SJCRH30 (cell line): ENCODE measurements at places on chromosomes 11 and 22. TPM values are rescaled to one million over a fixed set of nuclear protein-coding genes. Genes with fewer than 3 reads are reported as not detected.
A peak's percentile ranks its signal among the peaks of the same experiment; 100 is the strongest.

DNA sequence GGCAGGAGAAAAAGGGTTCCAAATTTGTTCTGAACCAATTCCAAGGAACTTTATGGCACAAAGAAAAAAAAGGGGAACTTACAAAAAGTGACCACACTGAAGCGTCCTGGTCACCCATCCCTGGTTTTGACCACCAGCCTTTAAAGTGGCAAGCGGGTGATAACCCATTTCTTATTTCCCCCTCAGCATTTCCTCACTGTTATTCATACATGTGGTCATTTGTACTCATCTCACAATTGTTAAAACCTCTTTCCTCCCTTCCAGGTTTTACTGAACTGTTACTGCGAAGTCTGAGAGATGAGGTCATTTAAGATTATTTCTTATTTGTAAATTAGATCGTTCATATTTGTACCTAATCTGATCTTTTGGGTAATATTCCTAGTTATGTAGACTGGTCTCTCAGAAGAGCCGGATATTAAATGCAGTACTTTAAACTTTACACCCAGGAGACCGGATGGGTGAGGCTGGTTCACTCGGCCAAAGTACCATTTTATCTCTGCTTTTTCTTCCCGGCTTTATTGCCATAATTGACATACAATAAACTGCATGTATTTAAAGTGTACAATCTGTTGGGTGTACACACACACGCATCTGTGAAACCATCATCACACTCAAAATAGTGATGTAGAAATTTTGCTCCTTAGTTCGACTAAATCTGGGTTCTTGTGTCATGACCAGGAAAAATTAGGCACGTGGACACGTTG is 47.0 kb downstream of the CDPF1 start:
- no peak for DNase-seq

DNA sequence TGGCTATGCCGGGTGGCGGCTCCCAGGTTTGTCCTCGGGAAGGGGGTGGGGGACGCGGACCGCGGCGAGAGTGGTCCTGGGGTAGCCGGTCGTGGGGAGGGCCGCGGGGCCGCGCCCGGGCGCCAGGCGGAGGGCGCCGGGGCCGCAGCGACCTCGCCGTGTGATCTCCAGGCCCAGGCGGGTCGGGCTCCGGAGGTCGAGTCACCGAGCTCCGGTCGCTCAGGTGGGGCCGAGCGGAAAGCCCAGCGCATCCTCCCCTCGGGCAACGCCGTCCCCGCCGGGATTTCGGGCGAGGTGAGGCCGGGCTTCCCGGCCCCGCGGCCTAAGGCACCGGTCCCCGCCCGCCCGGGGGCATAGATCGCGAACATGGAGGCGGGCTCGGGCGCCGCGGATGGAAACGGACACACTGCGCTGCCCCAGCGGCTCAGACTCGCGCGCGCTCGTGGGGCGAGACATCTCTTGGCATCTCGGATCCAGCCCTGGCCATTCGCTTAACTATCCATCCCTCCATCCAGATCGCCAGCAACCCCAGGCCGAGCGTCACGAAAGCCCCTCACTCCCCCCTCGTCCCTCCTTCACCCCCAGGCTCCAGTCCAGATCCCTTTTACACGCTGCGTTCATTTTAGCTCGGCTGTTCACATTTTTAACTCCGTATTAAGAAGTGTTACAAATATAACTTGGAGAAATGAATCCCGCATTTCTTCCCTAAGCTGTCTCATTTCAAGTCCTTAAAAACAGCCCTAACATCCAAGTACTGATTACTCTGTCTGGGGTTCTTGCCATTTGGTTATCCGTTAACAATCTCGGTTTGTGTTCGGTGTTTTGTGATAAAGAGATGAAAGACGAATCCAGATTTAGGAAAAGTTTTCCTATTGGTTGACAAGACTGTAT is 460 bp downstream of the ZC3H12C start:
- peak; percentile 56 for DNase-seq

- peak; percentile 45 for DNase-seq
Measured at GRCh38 chr22:21940521-21940920, 12.1 kb downstream of the PPM1F start.

The OR51B5 gene
- 0.28 TPM in 1 of 2 replicates, not detected in the other for total RNA-seq

GRCh38 chr11:127693686-127694085 is 693.1 kb upstream of the KIRREL3 start:
- no peak for DNase-seq

DNA sequence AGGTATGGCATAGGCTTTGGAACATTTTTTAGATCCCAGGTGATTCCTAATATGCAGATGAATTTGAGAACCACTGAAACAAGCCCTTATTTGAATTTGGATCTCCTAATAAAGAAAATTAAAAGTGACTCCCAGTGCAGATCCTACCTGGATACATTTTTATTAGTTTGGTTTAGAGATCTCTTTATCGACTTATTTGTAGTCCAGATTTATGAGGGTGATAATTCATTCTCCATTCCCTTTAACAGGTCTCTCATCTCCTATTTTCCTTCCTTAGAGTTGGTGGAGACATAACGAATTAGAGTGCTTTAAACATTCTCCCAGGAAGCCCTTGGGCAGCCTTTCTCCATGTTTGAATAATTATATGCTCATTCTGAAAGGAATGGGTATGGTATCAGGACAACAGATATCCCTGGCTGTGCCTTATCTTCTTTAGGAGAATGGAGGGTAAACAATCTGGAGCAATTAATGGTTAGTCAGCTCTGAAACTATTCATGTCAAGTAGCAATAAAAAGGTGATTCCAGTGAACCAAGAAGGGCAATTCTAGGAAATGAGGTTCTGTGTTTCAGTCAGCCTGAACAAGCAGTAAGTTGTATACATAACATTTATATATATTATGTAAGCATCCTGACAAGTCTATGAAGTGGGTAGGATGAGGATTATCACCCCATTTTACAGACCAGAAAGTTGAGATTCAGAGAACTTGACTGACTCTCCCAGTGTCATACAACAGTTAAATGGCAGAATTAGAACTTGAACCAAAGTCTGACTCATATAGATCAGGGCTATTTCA is 53.9 kb upstream of the RCE1 start:
- DNase-seq = no peak

- no peak for DNase-seq
Measured at GRCh38 chr11:33160587-33160986, 693 bp downstream of the CSTF3 start.

DNA sequence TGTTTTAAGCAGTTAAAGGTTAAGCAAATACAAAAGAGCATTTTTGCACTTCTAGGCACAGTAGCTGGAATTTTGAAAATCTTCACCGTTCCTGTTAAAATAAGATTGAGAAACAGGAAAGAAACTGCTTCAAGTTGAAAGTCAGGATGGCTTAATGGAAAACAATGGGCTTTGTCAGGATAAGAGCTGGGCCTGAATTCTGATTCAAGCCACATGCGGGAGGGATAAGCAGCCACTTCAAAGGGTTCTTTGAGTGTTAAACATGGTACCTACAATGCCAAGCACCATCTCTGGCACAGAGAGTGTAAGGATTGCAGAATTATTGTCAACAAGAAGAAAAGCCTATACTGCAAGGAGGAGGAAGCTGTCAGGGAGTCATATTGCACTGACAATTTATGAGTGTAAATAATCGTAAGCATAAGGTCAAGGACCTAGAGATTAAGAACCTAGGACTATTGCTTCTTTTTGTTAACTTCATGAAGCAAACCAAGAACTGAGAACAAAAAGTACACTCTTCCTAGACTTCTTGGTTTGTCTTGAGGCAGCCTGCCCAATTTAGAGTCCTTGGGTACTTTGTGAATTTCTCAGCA is 32.5 kb downstream of the MPPED2 start:
- no peak for DNase-seq

GRCh38 chr22:24310969-24311368 is 40.3 kb downstream of the SPECC1L start:
- no peak for DNase-seq

The CECR2 gene
- total RNA-seq = 17.6 and 19.1 TPM in 2 replicates

DNA sequence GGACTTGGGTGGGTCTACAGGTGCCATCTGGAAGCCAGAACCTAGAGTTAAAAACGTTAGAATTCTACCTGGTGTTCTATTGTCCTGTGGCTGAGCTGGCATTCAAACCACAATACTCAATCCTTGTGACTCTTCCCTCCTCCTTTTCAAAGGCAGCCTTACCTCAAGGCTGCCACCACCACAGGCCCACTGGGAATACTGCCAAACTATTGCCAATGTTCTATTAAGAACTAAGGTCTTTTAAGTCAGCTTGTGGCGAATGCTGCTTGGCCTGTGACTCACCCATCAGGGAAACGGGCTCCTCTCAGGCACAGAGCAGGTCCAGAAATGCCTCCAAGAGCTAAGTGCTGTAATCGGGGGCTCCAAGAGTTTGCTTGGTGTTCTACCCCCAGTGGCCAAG is 1008.4 kb downstream of the JRKL start:
- no peak for DNase-seq

- DNase-seq = no peak
Measured at GRCh38 chr11:102332611-102332994, 14.4 kb upstream of the BIRC2 start.

GRCh38 chr11:109247071-109247470 is 174.9 kb upstream of the C11orf87 start:
- no peak for DNase-seq

The OR2D2 gene
- not detected in 2 replicates for total RNA-seq

- no peak for DNase-seq
Measured at GRCh38 chr11:33560729-33561128, 139.9 kb downstream of the C11orf91 start.

The SEC14L6 gene
- total RNA-seq = not detected in 2 replicates

DNA sequence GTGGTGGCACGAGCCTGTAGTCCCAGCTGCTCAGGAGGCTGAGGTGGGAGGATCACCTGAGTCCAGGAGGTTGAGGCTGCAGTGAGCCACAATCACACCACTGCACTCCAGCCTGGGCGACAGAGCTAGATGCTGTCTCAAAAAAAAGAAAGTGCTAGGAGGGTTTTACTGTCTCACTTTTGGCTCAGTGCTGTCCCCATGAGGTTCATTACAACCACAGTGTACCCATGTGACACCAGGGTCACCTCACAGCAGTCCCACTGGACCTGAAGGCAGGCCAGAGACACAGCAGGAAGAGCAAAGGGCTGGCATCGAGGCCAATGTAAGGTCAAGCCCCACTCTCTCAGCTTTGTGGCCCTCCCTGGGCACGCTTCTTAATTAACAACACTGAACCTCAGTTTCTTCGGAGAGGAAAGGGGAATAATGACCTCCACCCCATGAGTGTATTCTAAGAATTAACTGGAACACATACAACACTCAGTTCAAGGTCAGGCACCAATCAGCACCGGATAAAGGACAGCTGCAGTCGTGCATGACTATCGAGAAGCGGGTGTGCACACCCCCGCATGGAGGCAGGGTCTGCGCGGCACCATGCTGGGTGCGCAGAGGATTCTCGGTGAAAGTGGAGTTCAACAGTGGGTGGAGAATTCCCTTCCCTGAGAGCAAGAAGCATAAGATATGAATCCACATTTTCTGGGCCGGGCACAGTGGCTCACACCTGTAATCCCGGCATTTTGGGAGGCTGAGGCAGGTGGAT is 30.9 kb upstream of the BAIAP2L2 start:
- DNase-seq = no peak

- no peak for DNase-seq
Measured at GRCh38 chr11:121385688-121386087, 66.4 kb upstream of the SORL1 start.

The RAB36 gene
- not detected in 2 replicates for total RNA-seq

The C11orf42 gene
- not detected in 2 replicates for total RNA-seq

- no peak for DNase-seq
Measured at GRCh38 chr22:29060931-29061330, 700 bp downstream of the C22orf31 start.

GRCh38 chr11:86046116-86046515 is 22.8 kb downstream of the PICALM start:
- DNase-seq = no peak

The BACE1 gene
- 2.3 and 3.0 TPM in 2 replicates for total RNA-seq

- no peak for DNase-seq
Measured at GRCh38 chr11:122711362-122711761, 55.8 kb downstream of the UBASH3B start.

DNA sequence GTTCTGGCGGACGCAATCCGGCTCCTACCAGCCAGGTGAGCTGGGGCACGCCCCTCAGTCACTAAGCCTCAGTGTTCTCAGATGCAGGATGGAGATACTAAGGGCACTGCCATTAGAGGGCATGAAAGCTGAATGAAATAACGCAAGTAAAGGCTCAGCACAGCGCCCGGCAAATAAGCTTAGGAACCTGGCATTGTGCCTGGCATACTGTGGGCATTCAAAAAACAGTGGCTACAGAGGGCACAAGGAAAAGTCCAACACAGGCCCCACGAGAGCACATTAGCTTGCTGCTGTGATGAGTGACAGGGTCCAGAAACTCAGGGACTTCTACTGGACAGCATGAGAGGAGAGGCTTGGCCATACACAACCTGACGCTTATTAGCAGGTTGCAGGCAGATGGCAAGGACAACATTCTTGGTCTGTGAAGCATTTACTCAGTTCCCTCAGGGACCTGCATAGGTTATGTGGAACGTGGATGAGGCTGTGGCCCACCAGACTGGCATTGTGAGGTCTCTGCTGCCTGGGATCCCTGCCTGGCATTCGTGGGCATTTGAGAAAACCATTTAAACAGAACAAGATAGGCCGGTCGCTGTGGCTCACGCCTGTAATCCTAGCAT is 12.2 kb downstream of the TXN2 start:
- DNase-seq = no peak

GRCh38 chr22:44116331-44116730 is 64.4 kb upstream of the PARVG start:
- no peak for DNase-seq

DNA sequence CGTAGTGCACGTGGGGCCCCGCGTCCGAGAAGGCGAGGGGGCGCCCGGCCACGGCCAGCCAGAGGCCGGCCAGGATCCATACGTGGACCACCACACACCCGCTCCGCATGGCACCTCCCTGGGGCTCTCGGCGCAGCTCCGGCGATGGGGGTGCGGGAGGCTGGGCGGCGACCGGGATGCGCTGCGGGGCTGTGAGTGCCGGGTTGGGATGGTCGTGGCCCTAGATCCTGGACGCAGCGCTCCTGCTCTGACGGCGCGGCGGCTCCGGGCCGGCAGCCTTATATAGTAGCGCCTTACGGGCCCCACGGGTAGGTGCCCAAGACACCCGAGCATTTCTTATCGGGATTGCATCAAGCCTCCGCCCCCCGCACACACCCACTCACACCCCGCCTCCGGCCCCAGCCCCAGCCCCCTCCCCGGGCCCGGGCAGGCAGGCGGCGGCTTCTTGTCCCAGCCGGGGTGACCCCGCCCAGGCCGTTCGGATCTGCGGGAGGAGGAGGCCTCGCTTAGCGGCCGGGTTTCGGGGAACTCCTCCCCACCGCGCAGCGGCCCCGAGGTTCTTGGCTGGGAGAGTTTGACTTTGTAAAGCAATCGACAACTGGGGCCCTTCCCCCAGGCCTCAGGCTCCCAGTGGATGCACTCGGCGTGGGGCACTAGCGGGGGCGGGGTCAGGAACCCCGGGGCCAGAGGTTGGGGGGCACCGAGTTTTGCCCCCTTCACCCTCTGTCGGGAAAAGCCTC is at the start of gene FGF19:
TSS of gene FGF19 (minus strand) at position 255 of the 740 bp plus-strand sequence. CDS start at position 109, 146 bp downstream.
- no peak for DNase-seq

- no peak for DNase-seq
Measured at GRCh38 chr11:92295175-92296137, 70.8 kb downstream of the FAT3 start.

- peak; percentile 71 for DNase-seq
Measured at GRCh38 chr11:76257074-76257719, 50.9 kb upstream of the WNT11 start.

- DNase-seq = peak; percentile 61
Measured at GRCh38 chr22:24695561-24696511, 78.7 kb downstream of the PIWIL3 start.

GRCh38 chr11:124946735-124947141 is 7.3 kb upstream of the CCDC15 start:
- DNase-seq = no peak
